ENCODE measurements at places on chromosomes 4 and X. TPM values are rescaled to one million over a fixed set of nuclear protein-coding genes. Genes with fewer than 3 reads are reported as not detected.

Gene FMR1NB
- total RNA-seq: not detected

Gene ARFIP1
- total RNA-seq: 34.8 TPM

DNA sequence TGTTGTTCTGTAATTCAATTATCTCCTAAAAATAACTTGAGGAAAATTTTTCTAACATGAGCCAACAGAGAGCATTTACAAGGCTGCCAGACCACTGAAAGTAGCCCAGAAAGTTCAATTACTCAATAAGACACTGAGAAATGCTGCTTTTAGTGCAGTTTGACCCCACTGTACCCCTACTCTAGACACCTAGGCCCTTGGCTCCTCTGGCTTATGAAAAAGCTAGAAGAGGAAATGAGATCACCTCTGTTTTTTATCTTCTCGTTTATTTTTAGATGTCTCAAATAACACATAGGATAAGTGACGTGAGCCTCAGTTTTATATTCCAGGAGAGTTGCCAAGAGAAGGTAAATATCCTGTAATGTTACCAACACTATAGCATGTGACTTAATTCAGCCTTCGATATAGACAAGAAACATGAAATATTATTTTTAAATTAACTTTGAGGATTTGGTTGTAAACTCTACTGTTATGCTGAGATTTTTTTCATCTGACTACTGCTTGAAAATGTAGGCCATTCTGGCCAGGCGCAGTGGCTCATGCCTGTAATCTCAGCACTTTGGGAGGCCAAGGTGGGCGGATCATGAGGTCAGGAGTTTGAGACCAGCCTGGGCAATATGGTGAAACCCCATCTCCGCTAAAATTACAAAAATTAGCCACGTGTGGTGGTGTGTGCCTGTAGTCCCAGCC, 24.4 kb downstream of the TNIP3 start:
- DNase-seq: no peak

GRCh38 chr4:156749426-156750403, 221.9 kb downstream of the PDGFC start:
- DNase-seq: no peak

Gene HSFX3
- total RNA-seq: not detected

GRCh38 chrX:140764401-140764919, 54.9 kb downstream of the LINC00632 start:
- DNase-seq: no peak

DNA sequence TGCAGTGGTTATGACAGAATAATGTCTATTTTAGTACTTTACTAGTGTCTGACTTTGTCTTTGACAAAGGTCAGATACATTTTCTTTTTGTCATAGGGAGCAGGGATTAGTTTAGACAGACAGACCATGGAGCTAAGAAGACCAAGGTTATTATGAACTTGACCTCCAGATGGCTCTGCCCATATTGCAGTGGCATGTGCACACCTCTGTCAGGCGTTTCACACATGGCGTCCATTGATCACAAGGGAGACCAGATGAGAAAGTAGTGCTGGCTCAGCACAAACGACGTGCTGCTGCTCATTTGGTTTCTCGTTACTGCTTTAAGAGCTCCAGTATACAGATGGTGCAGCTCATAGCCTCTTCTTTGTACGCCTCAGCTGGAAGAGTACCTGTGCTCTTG, 56.3 kb upstream of the HPSE start:
- no peak for DNase-seq

DNA sequence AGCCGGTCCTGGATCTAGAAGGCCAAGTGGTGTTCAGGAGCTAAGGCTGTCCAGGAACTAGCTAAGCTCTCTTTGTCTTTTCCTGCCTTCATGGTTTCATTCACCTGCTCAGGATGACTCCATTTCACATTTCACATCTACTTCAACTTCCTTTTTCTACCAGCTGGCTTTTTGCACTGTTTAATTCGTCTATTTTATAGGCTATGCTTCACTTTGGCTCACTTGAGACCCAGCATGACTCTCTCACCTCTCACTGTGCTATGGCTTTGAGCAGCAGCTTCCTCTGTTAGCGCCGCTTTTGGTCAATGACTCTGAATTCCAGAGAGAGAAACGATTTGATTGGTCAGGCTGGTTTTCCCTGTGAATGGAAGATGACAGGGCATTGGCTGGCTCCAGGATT, 213.5 kb upstream of the CLNK start:
- DNase-seq: no peak

- DNase-seq: no peak
Observed at GRCh38 chr4:83589279-83589678, 53.4 kb downstream of the GPAT3 start.

Gene POLA1
- total RNA-seq: 6.8 TPM

- no peak for DNase-seq
Observed at GRCh38 chr4:19579608-19580007, 672.1 kb upstream of the SLIT2 start.

- DNase-seq: no peak
Observed at GRCh38 chrX:49761481-49761880, 65.7 kb upstream of the PAGE1 start.

Gene GAGE12E
- not detected for total RNA-seq

DNA sequence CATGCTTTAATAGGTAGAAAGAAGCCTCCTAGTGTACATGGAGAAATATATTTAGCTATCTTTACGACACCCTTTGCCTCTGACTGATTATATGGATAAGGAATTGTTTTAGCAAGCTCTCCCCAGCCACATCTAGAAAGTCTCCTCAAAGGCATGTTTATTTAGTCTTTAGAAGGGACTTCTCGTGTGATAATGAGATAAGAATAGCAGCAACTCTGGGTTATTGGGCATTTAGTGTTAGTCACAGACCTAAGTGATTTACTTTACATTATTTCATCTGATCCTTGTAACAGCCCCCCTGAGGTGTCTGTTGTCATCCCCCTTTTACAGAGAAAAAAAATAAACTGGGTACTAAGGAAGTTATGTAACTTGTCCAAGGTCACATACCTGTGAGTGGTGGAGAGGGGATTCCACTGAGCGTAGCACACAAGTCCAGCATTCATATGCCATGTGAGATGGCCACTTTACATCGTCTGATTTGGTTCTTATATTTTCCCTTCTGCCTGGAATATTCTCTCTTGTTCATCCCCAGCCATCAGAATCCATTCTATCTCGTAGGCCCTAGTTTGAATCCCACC, 77.7 kb downstream of the TSPAN7 start:
- no peak for DNase-seq

DNA sequence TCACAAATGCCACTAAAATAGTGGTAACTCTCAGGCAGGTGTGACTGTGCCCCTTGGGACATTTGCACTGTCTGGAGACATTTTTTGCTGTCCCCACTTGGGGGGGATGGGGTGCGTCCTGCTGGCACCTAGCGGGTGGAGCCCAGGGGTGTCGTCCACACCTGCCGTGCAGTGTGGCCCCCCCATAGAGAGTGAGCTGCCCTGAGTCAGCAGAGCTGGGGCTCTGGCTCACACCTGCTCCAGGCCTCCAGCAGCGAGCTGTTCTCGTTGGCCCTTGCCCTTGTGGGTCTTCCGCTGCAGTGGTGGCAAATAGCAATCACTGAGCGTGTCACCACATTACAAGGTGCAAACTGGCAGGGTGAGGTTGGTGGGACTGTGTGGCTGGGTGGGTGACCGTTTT, 64.6 kb downstream of the CLDN34 start:
- DNase-seq: no peak

DNA sequence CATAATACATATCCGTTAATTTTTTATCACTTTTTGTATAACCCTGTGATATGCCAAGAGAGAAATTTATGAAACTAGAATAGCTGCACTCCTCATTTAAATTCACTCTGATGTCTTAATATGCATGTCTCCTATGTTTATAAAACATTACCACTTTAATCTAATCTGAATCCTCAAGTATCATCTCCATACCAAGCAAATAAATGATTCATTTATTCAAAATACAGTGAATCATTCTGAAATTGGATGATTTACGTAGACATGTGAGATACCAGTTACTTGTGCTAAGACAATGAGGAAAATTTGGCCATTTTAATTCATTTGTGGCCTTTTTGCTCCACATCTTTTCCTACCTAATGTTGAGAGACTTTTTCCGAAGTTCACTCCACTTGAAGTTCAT, 435.1 kb upstream of the FTHL17 start:
- DNase-seq: no peak

Gene GAGE12J
- total RNA-seq: not detected

Gene KLB
- total RNA-seq: not detected

DNA sequence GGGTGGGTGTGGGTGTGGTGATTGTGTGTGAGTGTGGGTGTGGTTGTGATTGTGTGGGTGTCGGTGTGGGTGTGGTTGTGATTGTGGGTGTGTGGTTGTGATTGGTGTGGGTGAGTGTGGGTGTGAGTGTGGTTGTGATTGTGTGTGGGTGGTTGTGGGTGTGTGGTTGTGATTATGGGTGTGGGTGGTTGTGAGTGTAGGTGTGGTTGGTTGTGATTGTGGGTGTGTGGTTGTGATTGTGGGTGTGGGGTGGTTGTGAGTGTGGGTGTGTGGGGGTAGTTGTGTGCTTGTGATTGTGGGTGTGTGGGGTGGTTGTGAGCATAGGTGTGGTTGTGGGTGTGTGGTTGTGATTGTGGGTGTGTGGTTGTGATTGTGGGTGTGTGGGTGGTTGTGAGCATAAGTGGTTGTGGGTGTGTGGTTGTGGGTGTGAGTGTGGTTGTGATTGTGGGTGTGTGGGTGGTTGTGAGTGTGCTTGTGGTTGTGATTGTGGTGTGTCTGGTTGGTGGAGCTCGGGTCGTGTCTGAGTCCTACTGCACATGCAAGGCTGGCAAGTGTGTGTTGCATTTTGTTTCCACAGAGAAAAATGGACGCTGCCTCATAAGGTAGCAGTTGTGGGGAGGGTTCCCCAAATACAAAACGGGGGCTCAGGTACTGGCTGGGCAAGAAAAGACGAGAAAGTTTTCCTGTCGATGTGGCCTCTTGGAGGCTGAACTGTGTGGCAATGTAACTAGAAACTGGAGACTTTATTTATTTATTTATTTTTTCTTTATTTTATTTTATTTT, 116.7 kb downstream of the UBE2K start:
- peak; percentile 8 for DNase-seq

DNA sequence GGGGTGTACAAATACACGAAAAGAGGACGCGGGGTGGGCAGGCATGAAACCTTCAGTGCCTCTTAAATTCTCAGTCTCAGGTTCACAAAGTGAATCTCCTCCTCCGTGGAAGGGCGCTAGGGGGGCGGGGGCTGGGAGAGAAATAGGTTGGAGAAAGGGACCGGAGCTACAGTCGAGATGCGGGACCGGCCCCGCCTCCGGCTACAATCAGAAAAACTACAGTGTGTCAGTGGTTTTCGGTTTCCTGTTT, 3.4 kb downstream of the MAML3 start:
- peak; percentile 80 for DNase-seq

GRCh38 chr4:133452678-133453077, 303.6 kb downstream of the PCDH10 start:
- DNase-seq: no peak

DNA sequence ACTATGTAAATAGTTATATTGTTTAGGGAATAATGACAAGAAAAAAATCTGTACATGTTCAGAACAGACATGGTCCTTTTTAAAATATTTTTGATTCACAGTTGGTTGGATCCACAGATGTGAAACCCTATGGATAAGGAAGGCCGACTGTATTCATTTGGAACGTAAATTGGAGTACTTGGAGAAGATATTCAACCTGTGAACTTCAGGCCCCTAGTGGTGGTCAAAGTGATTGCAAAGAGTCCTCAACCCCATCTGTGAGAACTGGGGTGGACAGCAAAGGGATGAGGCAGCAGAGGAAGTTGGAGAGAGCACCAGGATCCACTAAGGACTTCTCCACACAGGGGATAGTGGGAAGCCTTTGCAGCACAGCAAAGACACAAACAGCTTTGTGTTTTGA, 6.2 kb upstream of the CXCL13 start:
- DNase-seq: peak; percentile 42

- no peak for DNase-seq
Observed at GRCh38 chr4:124590480-124590879, 122.1 kb downstream of the ANKRD50 start.

DNA sequence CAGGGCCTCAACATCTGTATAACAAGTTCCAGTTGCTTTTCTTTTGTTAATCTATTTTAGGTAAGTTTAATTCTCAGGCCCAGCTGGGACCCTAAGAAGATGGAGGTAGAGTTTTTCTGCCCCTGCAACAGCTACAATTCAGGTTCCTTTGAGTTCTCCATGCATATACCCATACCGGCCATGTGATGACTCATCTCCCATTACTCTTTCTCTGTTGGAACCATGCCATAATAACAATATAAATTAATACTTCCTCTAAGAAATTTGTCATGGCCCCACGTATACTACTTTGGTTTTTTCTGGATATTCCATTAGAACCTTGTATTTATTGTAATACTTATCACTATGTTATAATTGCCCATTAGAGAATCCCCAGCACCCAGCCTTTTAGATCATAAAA, 1.3 kb upstream of the INTU start:
- DNase-seq: peak; percentile 58

Gene CASP3
- total RNA-seq: 43.0 TPM

DNA sequence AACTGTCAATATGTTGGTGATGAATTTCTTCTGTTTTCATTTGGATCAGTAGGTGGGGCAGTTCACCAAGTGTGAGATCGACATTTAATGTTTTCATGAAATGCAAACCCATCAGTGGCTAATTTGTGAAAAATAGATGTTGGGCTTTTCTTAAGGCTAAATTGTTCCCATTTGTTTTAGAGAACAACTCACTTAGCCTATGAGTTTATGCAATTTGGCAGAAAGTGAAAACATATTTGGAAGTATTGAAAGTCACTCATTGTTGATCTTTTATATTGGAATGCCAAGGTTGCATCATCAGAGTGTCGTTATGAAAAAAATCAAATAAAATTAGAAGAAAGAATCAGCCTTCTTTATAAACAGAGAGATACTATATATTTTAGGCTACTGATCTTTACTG, 132.4 kb downstream of the RPA4 start:
- DNase-seq: no peak

DNA sequence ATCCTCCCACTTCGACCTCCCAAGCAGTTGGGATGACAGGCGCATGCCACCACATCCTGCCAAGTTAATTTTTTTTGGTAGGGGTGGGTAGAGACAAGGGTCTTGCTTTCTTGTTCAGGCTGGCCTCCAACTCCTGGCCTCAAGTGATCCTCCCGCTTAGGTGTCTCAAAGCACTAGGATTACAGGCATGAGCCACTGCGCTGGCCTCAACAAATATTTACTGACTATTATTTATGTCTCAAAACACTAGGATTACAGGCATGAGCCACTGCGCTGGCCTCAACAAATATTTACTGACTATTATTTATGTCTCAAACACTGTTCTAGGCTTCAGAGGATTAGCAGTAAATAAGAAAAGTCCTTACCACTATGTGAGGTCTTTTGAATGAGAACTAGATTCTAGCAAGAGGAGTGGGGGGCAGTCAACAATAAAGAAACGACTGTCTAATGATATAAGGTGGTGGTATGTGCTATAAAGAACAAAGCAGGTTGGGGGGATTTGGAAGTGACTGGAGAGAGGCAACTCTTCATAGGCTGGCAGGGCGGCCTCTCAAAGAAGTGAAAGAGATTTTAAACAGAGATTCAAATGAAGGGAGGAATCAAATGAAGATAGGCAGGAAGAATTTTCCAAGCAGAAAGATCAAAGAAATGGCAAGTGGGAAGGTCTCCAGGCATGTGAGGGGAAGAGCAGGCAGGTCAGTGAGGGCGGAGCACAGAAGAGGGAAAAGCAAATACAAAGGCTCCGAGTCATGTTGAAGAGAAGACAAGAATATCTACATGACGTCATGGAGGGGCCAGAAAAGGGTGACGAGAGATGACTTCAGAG, 12.7 kb upstream of the ACSL1 start:
- peak; percentile 45 for DNase-seq
